ENCODE measurements at places on chromosomes 1 and 21. TPM values are rescaled to one million over a fixed set of nuclear protein-coding genes. Genes with fewer than 3 reads are reported as not detected.

NR0B2 gene
- total RNA-seq = not detected

GABRD gene
- total RNA-seq = not detected

GPR161 gene
- 10.7 TPM for total RNA-seq

DCST1 gene
- 0.31 TPM for total RNA-seq

KRTAP20-3 gene
- total RNA-seq = not detected

ADORA3 gene
- total RNA-seq = 3.8 TPM

TMEM79 gene
- total RNA-seq = 3.1 TPM
